NCI-H524 (cell line): ENCODE measurements at places on chromosomes 2 and 18.

GRCh38 chr18:33744032-33744697 is 166.1 kb downstream of the ASXL3 start:
- no peak for DNase-seq

DNA sequence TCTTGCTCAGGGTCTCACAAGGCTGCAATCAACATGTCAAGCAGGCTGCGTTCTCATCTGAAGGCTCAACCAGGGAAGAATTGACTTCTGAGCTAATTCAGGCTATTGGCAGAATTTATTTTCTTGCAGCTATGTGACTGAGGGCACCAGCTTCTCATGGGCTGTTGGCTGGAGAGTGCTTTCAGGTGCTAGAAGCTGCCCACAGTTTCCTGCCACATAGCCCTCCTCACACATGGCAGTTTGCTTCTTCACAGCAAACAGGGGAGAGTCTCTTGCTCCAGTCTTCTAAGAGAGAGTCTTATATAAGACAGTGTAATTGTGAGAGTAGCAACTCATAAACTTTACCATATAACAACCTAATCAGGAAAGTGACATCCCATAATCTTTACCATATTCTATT is 37.5 kb upstream of the INO80C start:
- DNase-seq: no peak

DNA sequence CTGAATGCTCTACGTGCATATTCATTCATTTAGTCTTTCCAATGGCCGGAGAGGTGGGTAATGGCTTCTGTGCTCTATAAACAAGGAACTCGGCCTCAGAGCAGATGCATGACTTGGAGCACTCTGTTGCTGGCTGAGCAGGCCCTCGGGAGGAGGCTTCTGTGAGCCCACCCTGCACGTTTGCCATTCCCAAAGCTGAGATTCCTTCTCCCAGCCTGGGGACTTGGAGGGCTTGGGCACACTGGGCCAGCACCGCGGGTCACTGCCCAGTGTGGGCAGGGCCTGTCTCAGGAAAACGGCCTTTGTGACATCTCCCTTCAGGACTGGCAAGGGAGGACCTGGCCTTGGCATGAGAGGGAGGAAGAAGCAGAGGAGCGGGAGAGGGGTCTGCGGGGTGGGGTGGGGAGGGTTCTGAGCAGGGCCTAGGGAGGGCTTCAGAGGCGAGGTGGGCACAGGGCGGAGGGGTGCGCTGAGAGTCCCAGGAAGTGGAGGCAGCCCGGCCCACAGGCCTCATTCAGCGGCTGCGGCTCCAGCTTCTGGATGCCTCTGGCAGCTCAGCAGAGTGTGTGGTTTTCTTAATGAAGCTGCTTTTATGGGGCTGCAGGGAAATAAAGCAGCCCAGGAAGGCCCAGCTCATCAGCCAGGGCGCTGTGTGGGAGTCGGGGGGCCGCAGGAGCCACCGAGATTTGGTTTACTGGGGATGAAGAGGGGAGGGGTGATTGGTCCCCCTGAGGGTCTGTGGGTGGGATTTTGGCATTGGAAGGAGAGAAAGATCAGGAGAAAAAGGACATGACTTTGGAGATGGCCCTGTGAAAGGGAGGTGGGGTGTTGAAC is 51.7 kb upstream of the OTOF start:
- no peak for DNase-seq

DNA sequence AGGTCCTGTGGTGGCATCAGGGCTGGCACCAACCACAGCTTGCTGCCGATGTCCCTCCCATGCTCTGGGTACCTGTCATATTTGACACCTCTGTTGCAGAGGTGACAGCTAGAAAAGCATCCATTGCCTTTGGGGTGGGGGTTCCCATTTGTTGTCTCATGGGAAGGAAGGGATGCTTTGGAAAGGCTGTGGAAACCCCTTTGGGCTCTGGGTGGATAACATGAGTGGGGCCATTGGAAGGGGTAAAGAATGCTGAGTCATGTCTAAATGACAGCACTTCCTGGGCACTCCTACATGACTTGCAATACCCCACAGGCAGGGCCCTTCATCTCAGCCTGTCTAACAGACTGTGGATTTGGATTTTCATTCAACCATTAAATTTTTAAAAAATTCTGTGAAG is 27.8 kb downstream of the CTIF start:
- no peak for DNase-seq

DNA sequence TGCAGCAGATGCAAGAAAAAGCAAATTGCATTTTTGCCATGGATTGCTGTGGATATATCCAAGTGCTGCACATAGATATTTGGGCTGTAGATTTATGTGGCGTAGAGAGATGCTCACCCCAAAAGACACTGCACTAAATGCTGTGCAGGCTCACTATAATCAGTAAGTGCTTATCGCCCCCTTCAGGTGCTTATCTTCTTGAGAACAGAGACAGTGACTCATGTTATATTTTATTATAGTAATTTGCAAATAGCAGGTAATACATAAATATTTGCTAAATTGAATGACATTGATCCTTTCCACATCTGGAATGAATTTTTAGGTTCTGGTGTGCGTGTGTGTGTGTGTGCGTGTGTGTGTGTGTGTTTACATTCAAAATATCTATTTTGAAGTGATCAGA is 36.8 kb upstream of the PLEKHM3 start:
- DNase-seq: no peak

GRCh38 chr2:143994961-143995360 is 525.0 kb downstream of the ZEB2 start:
- no peak for DNase-seq

- no peak for DNase-seq
These were observed 59.2 kb downstream of the ROCK1 start for GRCh38 chr18:21052385-21052784.

GRCh38 chr2:9091811-9092210 is 88.3 kb upstream of the MBOAT2 start:
- DNase-seq: no peak

GRCh38 chr2:28495551-28496250 is at the start of gene PLB1:
Gene PLB1 (plus strand): TSS chr2:28496060. CDS start chr2:28496115, 55 bp downstream.
- no peak for DNase-seq

DNA sequence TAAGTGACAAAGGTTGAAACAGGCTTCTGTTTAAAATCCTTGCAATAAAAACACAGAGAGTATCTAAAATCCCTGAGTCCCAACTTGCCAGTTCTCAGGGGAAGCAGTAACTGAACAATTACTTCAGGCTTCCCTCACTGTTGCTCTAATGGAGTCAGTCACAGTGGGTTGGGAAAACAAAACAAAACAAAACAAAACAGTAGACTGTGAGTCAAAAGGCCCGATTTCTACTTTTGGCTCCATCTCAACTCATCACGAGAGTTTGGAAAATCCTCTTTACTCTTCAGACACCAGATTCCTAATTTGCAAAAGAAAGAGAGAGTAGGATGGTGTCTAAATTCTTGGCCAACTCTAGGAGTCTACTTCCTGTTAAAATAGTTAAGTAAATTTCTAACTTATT is 1.1 kb downstream of the FSHR start:
- DNase-seq: no peak
